Dorsolateral prefrontal cortex (tissue), 122 donors: ENCODE measurements at places on chromosomes 7 and 10.

DNA sequence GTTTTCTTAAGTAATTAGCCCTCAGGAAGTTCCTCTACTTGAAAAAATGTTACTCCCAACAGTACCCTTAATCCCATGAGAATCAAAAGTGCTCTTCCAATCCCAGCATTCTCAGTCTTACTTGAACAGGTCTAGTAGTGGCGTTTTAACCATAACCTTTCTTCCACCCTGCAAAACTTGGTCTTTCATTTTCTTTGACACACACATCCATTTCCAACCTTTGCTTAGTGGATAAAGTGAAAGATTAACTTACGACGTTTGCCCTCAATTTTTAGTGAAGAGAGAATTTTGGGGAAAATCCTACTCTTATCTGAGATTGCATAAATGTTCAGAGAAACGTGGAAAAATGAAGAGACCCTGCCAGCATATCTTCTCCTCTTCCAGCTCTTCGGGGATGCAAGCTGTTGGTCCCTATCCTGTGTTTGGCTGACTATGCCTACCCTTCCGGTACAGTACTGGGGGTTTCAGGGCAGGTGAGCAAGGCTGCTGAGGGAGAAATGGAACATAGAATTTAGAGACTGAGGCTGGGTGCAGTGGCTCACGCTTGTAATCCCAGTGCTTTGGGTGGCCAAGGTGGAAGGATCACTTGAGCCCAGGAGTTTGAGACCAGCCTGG lies 18.8 kb downstream of the WBP1L start:
- no peak for DNase-seq

- no peak for DNase-seq
Measured at GRCh38 chr10:102090772-102091171, 25.6 kb downstream of the HPS6 start.

GRCh38 chr10:43202657-43203447 lies 64.0 kb downstream of the RASGEF1A start:
- DNase-seq = no peak

- no peak for DNase-seq
Measured at GRCh38 chr10:83375274-83375673, 764.0 kb upstream of the GHITM start.

- no peak for DNase-seq
Measured at GRCh38 chr10:36367362-36367761, 725.3 kb upstream of the FZD8 start.

DNA sequence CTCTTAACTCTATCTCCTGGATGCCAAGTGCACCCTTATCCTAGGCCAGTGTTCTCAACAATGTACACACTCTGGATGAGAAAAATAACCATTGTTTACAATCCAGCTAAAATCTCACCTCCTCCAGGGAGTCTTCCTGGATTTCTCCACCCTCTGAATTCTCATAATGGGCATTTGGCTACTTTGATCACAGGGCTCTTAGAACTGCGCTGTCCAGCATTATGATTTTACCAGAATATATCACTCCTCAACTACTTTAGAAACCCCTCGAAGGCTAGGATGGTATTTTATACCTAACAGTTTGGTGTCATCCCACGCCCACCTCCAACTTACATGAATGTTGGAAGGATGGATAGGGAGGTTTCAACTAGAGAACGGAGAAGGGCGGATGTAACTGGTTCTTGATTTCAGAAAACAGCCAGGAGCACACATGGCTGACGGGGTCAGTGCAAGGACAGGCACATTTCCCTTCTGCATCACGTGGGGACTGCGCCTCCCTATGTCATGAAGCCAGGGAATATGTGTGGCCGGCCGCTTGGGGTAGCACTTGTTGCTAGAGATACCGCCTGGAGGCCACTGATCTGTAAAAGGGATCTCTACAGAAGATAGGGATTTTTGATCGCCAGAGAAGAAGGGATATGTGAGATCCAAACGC lies 1.2 kb upstream of the ATP6V0E2 start:
- peak; percentile 86 for DNase-seq

DNA sequence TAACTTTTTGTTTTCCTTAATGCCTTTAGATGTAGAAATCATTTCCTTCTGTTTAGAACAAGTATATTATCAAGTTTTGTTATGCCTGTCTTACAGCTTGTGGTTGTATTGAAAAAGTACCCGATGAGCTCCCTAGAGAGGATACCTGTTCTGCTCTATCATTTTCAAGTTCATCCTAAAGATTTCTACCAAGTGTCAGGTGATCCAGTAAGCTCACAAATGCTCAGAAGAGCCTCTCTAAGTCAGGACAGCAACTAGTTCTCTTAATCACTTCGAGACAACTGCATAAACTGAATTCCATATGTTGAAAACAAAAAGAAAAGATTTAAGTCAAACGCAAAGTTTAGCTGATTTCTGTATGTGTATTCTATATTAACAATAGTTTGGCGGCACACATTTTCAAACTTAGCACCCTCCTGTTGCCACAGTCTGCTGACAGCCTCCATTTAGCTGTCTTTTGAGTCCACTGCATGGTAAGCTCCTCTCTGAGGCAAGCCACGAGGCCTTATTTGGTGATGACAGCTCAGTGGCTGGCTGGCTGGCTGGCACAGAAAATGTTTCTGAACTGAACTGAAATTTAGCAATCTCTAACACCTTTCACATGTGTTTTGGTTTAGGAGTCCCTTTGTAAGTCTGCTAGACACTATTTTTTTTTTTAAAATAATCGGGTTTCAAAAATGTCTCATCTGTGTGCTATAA lies 59.4 kb downstream of the SEMA3C start:
- DNase-seq = no peak

DNA sequence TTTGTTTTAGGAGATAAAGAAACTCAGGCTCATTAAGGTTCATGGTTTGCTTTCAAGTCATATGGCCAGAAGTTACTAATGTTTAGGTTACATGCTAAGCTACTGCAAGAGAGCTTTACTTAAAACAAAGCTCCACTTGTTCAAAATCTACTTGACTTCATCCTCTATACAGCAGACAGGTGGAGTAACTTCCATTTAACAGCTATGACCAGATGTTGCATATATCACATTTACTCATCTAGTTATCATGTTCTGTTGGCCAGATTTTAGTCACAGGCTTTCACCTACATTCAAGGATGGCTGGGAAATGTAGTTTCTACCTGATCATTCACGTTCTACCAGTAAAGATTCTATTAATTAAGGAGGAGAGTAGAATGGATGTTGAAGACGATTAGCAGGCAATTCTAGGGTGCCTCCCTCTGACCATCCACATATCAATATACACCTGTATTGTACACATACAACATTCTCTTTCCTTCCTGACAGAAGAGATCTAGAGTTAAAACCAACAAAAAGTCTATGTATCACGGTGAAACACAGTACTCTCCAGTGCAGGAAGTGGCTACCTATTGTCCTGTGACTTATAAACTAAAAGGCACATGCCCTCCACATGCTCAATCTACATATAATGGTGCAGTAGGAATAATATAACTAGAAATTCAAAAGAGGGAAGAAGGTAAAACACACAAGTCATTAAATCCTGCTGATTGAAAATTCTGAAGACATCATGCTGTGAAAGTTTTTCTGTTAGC lies 488.0 kb downstream of the MDFIC start:
- DNase-seq = no peak

DNA sequence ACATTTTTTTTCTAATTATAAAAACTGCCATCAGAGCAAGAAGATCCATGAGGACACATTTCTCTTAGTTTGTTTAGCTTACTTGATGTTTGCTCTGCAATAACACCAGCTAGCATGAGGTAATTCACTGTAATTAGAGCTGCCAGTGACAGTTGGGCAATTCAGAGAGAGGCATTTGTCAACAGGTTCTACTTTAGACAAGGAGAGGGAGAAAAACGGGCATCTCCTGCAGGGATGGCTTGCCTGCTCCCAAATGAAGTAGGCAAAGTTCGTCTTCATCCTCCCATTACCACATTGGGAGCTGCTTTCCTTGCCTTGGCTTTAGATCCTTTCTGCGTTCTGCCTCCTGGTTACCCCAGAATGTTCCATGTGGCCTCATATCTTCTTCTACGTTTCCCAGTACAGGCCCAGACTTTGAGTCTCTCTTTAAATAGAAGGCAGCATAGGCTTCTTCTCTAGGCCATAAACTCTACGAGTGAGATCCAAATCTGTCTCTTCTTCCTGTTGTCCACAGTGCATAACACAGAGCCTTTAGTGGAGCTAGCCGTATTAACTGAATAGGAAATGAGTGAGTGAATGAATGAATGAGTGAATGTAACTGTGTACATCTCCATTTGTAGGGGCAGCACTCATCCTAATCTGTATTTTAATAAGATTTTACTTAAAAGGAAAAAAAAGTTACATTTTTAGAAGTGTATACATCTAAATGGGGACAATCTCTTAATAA lies 21.2 kb downstream of the ASB15 start:
- DNase-seq = no peak

DNA sequence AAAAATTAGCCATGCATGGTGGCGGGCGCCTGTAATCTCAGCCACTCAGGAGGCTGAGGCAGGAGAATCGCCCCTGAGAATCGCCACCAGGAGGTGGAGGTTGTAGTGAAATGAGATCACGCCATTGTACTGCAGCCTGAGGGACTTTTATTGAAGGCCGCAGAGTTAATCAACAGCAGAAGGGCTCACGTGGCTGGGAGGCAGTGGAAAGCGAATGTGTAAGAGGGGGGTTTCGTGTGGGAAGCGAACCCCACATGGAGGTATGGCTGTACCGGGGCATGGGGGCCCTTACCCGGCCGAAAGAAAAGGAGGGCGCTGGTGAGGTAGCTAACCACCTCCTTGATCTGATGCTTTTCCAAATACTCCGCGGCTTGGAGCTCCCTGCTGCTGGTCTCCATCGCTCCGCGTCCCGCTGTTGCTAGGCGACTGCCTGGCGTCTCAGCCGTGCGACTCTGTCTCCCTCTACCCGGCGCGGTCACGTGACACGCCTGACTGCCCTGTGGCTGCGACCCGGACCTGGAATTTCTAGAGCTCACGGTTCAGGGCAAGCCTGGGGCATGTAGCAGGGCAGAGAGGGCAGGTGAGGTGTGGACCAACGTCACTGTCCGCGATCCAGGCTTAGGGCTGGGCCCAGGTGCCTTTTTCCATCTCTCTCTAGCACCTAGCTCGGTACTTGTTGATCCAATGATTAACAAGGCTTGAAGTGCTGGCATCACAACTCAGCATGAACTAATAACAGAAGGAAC lies at the start of gene EFCAB10:
EFCAB10 (minus strand) TSS at position 428 of the 746 bp plus-strand sequence; CDS start at position 398, 30 bp downstream.
- peak; percentile 85 for DNase-seq

DNA sequence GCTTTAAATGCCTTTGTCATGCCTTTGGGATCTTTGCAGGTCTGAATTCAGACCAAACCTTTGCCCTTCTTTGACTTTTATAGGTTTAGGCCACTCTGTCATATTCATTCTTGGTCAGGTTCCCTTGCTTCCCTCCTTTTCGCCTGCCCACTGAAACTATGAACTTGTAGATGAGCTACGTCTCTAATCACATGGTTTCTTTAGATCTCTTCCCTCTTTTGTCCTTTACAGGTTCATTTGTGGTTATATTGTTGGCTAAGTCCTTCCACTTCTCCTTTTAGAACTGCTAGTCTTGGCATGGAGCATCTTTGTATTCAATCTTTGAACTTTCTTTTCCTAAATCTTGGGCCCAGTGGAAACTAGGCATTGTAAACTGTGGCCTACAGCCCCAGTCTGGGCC lies 104.0 kb upstream of the ZEB1 start:
- no peak for DNase-seq

GRCh38 chr10:123132576-123133477 lies 2.9 kb upstream of the HMX3 start:
- peak; percentile 86 for DNase-seq

GRCh38 chr7:151431768-151432311 lies 8.1 kb downstream of the CRYGN start:
- no peak for DNase-seq

- DNase-seq = no peak
Measured at GRCh38 chr10:61136139-61136538, 192.2 kb upstream of the RHOBTB1 start.

GRCh38 chr7:138880881-138881578 lies 83.0 kb upstream of the ATP6V0A4 start:
- DNase-seq = no peak

GRCh38 chr10:128062331-128062880 lies 63.8 kb downstream of the MKI67 start:
- no peak for DNase-seq

- no peak for DNase-seq
Measured at GRCh38 chr7:114789871-114790311, 132.0 kb upstream of the MDFIC start.

GRCh38 chr10:83012866-83013265 lies 1126.4 kb upstream of the GHITM start:
- no peak for DNase-seq
